ENCODE measurements at places on chromosomes 5 and 9.

DNA sequence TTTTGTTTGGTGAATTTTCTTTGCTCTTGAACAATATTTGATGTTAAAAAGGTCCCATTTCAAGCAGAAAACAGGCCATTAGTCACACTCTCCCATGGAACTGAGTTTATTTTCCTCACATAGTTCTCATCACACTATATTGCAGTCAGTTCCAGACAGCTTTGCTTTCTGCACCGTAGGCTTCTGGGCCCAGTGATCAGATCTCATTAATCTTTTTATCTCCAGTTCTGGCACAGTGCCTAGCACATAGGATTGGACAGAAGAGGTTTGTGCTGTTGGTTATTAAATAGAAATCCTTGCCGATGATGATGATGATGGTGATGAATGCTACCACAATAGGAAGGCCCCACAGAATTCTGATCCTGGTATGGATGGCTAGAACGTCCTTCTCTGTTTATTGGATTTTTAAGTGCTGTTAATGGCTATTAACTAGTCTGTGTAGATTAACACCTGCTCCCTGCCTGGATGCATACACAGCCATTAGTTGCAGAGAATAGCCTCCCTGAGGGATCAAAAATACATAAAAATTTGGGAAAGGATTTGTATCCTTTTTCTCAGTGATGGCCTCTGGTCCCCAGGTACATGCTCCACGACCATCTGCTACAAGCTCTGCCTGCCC, 52.0 kb upstream of the NTRK2 start:
- no peak for DNase-seq

DNA sequence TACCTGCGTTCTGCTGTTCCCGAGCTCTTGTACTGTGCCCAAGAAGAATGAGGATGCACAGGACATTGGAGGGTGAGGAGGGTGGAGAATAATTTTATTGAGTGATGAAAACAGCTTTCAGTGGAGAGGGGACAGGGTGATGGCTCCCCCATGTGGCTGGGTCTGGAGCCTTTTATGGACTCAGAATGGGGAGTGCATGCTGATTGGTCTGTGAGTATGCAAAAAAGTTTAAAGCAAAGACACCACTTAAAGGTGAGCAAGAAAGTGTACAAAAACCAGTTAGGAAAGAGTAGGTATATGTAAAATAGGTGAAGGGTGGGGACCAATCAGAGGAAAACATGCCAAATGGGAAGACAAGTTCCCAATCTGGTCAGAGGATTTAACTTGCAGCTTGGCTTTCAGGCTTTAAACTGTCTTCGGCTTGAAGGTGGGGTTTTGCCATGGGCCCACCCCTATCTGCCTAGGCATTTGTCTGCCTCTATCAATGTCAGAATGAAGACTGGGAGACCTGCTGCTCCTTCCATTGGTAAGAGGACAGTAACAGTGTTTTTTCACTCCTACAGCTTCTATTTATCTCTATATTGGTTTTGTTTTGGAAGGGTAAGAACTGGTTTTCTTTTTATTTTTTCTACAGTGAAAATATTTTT, 118.0 kb upstream of the RAI14 start:
- DNase-seq, result no peak

- no peak for DNase-seq
These were observed 22.0 kb upstream of the GTF3C5 start for GRCh38 chr9:133008824-133009223.

- no peak for DNase-seq
These were observed 34.4 kb upstream of the PALM2AKAP2 start for GRCh38 chr9:109745335-109746283.

DNA sequence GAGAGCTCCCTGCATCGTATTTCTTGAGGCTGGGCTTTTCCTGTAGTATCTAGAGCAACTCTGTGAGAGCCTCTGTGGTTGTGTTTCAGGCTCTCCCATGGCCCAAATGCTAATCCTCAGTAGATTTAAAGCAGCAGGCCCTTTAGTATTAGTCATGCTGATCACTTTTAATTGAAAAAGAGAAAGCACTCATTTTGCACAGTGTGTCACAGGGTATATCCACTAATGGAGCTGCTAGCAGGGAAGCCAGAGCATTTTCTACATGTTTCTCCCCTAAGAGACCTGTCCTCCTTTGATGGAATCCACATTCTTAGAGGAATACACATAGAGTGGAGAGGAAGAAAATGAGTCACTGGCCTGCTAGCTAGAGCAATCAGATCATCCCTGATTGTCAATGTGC, 348.5 kb downstream of the TMEM232 start:
- DNase-seq, result no peak

DNA sequence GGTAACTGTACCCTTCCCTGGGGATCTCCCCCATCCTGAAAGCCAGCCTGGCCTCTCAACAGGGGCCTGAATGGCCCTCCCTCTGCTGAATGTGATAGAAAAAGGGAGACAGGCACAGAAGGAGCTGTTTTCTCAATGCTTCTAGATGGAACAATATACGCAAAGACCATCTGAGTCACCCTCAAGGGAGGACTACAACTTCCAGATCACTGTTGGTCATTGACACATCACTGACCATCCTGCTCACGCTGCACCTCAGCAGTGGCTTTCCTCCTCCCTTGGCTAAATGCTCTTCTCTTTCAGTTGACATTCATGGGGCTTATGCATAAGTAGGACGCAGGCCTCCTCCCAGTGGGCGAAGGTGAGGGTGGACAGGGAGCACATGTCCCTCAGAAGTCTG, 112.2 kb upstream of the SHB start:
- no peak for DNase-seq

DNA sequence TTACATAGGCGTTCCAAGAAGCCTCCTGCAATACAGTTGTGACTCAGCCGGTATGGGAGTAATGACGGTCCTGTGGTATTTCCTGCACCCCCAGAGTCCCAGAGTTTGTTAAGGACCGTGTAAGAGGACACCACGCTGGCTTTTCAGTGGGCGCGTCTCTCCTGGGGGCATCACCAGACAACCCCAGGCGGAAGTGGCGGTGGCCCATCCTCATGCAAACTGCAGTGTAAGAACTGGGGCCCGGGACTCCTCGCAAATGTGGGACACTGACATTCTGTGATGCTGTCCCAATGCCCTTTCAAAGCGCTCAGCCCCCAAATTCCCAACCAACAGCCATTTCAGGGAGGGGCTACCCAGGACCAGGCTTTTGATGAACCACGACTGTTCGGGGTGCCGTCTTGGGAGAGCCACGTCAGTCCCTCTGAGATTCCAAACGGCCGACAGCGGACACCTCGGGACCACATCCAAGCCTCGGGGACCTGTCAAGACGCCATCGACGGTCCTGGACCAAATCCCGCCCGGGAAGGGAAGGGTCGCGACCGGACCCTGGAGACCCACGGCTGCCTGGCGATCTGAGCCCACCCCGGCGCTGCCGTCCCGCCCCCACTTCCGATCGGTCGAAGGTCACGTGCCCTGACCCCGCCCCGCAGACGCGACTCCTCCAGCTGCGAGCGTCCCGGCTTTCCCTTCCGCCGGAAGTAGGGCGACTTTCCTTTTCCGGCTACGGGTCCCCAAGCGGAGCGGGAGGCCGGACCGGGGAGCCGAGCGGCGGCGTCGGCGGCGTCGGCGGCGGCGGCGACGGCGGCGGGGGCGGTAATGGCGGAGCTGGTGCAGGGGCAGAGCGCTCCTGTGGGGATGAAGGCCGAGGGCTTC, at the start of gene FUBP3:
Gene FUBP3, plus strand, starts transcription at position 713 of the 873 bp plus-strand sequence. Its CDS starts 104 bp downstream, at position 817.
- peak; percentile 88 for DNase-seq

DNA sequence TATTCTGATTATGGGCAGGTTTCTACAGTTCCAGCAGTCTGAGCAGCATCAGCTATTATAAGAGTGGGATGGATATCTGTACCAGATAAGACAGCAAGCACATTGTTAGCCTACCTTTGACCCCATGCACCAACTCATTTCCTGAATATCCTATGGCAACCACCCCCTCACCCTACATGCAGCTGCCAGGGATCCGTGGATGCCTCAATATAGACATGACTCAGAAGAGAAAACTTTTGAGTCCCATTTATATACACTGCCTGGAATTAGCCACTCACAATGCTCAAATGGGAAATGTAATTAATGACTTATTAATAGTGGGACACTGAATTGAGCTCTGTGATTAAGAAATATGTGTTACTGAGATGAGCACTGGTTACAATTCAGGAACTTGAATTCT, 124.4 kb downstream of the SSBP2 start:
- DNase-seq, result no peak

DNA sequence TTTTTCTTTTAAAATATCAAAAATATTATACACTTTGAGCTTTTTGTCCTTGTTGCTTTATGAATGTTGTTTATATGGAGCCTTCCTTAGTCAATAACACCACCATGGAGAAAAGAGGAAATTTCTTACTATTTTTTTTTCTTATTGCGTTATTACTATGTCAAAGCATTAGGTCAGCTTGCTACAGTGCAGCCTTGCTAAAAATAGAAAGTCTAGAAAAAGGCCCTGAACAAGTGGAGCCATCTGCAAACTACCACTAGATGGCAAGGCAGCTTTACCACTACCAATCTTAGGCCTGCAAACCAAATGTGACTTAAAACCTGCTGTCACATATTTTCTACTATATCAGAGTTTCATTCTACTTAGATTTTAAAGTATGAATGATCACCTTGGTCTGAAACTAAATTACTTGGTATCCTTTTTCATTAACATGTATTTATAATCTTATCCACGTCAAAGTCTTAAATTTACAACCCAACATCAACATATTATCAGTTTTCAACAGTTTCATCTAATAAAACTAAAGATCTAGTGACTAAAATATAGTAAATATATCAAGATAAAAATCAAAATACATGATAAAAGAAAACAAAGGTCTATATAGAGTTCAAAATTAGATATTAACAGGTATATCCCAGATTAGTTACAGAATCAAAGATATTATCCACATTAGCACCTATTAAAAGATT, 113.1 kb upstream of the ACOT12 start:
- DNase-seq, result peak; percentile 2

- DNase-seq, result no peak
These were observed 12.8 kb upstream of the ZNF618 start for GRCh38 chr9:113863345-113863744.

GRCh38 chr9:77475641-77476473, 172.3 kb downstream of the GNA14 start:
- peak; percentile 51 for DNase-seq

- DNase-seq, result no peak
These were observed 195.3 kb upstream of the KLF9 start for GRCh38 chr9:70609542-70610286.
